Hepatic stellate cell (primary cell): ENCODE measurements at places on chromosomes 13 and 19.

DNA sequence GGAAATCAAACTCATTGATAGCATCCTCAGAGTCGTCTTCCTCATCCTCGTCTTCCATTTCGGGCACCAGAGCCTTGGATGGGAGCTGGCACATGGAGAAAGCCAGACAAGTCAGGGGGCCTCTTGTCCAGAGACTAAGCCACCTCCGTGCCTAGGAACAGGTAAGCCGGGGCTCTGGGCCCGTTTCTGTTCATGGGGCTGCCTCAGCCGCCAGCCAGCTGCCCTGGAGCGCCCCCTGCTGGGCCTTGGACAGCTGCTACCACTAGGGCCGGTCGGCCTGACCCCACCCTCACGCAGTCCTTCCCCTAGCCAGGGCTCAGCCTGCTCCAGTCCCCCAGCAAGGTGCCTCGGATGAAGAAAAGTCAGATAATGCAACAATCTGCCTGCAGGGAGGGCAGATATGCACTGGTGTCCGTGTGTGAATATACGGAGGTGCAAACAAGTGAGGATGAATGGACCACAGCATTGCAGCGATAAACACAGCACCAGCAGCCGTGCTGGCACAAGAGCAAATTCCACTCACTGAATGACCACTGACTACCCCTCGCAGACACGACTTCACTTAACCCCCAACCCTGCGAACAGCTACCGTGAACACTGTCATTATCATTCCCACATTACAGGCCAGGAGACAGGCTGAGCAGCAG is 11.9 kb upstream of the PRKD2 start:
- peak; percentile 90 for DNase-seq

- peak; percentile 100 for DNase-seq
Measured at GRCh38 chr19:18683109-18683957, at the start of gene CRTC1. TSS of gene CRTC1 (plus strand) at chr19:18683680. CDS start at chr19:18683703, 23 bp downstream.

- DNase-seq = no peak
Measured at GRCh38 chr13:95444006-95444730, 108.4 kb upstream of the CLDN10 start.

GRCh38 chr19:8641908-8642547 is 11.6 kb downstream of the NFILZ start:
- peak; percentile 68 for DNase-seq

GRCh38 chr13:110138700-110139036 is 168.3 kb downstream of the COL4A1 start:
- DNase-seq = no peak

DNA sequence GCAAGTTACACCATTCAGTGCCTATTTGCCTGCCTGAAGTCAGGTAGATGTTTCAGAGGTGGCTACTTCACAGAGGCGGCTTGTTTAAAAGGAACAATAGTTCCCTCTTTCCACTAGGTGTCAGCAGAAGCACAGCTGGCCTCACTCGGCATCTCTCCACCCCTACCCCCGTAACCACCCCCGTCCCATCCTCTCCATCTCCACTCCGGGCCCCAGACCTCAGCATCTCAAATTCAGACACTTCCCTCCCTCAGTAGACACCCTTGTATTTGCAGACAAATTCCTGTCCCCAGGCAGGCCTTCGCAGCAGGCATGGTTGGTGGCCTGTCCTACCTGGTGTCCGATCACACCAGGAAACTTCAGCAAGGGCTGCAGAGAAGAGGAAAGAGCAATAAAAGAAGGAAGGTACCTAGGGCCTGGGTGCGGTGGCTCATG is 9.1 kb upstream of the DPP9 start:
- DNase-seq = peak; percentile 83

GRCh38 chr13:22276616-22277015 is 605.7 kb downstream of the FGF9 start:
- no peak for DNase-seq

- DNase-seq = no peak
Measured at GRCh38 chr13:50474088-50474662, 369.3 kb downstream of the DLEU7 start.

DNA sequence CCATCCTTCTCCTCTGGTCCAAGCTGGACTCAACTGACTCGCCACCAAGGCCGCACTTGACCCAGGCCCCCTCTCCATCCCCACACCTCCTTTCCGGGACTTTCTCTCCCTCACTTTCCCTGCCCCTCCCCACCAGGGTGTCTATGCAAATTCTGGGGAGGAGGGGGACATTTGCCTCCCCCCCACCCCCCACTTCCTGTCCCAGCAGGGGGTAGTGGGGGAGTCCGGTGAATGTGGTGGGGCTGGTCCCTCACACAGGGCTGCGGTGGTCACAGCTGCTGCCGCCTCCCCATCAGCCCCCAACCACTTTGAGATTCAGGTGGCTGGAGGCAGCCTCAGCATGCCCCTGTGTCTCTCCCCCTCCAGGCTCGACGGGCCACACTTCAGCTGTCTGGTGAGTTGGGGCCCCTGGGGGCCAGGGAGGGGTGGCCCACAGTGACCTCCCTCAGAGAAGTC is 870 bp downstream of the SPIB start:
- DNase-seq = no peak

GRCh38 chr13:75264611-75265010 is 217.4 kb downstream of the TBC1D4 start:
- DNase-seq = no peak

DNA sequence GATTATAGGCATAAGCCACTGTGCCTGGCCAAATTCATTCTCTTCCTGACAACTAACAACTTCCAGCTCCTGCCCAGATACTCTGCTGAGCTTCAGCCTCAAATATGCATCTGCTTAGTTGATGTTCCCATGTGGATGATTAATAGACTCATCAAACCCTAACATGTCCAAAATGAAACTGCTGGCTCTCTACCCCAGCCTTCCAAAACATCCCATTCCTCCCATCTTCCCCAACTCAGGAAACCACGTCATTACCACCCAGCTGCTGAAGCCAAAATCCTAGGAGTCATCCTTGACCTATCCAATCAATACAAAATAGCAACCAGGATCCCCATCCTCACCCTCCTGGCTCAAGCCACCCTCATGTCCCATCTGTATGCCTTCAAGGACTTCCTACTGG is 20.9 kb downstream of the POU2F2 start:
- DNase-seq = peak; percentile 65

GRCh38 chr19:13827656-13828055 is 32.4 kb downstream of the ZSWIM4 start:
- no peak for DNase-seq

DNA sequence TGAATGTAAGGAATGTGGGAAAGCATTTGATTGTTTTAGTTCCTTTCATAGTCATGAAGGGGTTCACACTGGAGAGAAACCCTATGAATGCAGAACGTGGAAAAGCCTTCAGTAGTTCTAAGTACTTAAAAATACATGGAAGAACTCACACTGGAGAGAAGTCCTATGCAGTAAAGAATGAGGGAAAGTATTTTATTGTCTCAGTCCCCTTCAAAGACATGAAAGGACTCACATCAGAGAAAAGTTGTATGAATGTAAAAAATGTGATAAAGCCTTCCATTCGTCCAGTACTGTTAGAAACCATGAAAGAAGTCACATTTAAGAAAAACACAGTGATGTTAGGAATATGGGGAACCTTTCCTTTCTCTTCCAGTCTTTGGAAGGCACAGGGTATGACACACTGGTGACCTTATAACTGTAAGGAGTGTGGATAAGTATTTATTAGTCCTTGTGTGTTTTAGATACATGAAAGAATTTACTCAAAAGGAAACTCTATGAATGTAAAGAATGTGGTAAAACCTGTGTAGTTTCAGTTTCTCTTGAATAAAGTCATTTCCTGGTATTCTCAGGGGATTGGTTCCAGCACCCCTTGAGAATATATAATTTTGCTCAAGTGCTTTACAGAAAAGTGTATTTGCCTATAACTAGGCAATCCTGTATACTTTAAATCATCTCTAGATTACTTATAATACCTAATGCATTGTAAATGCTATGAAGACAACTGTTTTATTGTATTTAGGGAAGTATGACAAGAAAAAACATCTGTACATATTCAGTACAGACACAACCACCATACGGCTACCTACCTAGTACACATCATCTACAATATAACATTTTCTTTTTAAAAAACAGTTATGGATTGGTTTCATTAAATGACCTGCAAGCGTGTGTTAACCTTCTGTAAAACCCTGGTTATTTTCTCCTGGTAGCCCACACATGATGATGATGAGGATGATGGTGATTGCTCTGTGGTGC is 52.8 kb downstream of the ZNF823 start:
- DNase-seq = no peak

GRCh38 chr13:113359571-113359970 is 4.4 kb downstream of the GRTP1 start:
- DNase-seq = no peak
